ENCODE measurements at places on chromosomes 7 and 10.
A peak's percentile ranks its signal among the peaks of the same experiment; 100 is the strongest.

DNA sequence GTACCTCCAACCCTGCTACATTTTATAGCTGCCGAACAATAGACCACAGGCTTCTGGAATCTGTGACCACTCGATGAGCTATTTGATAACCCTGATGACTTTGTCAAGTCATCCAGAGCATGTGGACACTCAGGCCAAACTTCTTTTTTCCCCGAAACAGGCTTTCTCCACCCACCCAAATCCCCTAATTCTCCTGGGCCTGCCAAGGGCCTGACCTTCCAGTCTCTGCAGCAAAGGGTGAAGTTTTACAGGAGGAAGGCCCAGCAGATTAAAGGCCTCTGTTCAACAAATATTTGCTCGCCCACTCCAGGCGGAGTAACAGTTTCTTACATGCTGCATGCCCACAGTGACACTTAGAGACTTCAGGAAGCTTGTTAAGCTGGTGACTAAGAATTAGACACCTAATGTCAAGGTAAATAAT is 2.0 kb downstream of the JCAD start:
- DNase-seq: no peak

GRCh38 chr10:67492317-67493019 is 203.5 kb downstream of the CTNNA3 start:
- DNase-seq: no peak

- no peak for DNase-seq
Observed at GRCh38 chr10:71025535-71025934, 137.2 kb upstream of the PCBD1 start.

GRCh38 chr10:29514306-29514705 is 120.5 kb downstream of the SVIL start:
- DNase-seq: no peak

DNA sequence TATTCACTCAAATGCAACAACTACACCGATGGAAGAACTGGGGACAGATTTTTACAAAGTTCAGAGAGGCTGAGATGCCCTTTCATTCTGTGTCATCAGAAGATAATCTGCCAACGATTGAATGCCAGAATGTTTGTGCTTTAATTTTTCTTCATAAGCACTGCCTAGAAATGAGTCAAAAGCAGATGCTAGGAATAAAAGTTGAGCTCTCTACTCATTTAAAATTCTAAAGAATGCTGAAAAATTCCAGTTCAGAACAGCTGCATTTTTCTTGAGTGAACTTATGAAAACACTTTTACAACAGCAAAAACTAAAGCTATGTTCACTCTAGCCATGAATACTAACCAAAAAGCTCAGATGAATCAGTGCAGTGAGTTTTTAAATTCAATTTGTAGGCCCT is 22.3 kb upstream of the FAM133B start:
- peak; percentile 46 for DNase-seq

DNA sequence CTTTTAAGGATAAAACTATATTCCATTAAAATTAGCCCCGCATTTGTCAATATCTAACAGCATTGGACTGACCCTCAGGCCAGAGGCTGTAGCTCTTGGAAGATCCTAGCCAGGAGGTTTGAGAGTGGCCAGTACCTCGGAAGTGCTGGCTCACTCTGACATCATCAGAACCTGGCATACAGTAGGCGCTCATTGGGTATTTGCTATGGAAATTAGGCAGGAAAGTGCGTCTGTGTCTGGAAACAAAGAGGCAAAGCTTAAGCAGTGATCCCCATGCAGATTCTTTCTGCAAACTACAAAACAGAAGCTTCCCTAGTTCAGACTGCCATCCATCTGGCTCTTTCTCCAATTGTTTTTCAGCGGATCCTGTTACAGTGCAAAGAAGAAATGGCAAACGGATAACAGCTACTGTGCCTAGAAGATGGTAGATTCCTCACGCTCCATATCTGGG is 1.7 kb upstream of the PRKCQ start:
- no peak for DNase-seq

DNA sequence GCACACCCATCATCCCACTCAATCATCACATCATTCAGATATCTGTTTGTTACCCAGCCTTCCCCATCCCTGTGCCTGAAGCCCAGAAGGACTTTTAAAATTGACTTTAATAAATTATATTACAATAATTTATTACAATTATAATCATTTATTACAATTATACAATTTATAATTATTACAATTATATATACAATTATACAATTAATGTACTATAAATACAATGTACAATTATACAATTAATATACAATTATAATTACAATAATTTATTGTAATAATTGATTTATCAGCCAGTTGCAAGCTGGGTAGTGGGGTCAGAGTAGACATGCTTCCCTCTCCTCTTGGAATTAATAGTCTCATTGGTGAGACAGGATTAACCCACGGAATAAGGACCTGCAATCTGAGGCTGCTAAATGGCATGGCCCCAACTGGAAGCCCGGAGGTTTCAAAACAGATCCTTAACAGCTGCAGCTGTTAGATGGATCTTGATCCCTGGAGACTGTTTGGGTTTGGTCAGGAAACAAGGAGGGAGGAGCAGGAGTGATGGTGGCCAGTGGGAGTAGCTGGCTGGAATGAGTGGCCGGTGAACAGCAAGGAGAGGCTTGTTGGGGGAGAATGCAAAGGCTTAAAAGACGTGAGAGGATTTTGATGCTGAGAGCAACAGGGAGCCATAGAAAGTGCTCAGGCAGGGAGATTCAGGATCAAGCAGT is 402.8 kb upstream of the PODXL start:
- no peak for DNase-seq

DNA sequence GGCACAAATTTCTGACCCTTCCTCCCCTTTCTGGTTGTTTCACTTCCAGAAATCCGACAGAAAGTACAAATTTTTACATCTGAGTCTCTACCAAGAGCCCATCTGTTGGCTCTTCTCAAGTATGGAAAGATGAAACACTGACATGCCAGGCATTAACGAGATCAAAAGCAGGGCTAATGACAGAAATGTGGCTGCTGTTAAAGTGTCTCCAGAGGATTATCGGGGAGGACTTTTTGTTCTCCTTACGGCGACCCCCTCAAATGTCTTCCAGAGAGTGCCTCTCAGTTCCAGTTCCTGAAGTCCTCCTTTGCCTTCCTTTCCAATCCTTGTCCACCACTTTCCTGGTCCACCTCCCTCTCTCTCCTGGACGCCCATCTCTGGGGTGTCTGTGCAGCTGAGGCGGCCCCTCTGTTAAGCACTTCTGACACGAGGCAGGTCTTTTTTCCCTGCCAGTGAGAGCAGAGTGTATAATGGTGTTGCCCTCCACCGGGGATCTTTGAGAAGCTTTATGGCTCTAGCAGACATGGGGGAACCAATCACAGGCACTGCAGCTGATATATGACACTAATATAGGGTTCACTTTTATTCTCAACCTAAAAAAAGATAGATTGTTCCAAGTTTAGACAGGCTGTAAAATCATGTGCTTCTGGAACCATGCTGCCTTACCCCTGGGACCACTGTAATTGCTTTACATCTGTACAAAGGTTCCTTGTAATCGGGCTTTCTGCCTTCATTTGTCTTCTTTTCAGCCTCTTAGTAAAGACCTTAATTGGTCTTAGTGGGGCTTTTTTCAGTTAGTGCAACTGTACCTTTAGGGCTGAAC is 757.1 kb downstream of the AUTS2 start:
- DNase-seq: no peak

DNA sequence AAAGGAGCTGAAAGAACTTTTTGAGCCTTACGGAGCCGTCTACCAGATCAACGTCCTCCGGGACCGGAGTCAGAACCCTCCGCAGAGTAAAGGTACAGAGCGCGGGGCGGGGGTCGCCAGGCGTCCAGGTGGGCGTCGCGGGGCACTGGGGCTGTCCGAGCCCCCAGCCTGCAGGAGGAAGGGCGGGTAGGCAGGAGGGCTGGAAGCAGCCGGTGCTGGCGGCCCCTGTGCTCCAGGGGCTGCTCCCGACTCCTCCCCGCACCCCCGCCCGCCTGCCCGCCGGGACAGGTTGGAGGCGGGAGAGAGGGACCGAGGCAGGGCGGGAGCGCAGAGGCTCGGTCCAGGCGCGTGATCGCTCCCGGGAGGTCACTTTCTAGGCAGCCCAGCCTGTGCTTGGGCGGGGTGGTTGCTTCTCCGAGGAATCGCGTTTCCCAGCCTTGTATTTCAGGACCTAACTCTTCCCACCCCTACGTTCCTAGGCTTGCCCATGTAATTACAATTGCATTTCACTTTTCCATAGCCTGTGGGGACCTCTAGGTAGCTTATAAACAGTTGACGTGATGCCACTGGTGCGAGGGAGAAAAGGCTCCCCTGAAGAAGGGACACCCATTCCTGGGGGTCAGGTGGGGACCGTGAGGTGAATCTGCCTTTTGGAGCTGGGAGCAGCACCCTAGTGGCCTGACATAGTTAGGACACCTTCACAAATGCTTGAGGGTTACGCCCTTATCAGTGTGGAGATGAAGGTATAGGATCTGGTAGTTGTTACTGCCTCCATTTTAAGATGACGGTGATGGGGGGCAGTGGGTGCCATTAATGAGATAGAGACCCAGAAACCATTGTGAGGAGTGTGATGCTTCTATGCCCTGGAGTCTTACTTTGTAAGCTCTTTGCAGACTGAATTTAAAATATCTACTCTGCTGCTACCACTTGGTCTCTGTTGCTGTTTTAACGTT is 148.2 kb downstream of the CELF2 start:
- DNase-seq: no peak

DNA sequence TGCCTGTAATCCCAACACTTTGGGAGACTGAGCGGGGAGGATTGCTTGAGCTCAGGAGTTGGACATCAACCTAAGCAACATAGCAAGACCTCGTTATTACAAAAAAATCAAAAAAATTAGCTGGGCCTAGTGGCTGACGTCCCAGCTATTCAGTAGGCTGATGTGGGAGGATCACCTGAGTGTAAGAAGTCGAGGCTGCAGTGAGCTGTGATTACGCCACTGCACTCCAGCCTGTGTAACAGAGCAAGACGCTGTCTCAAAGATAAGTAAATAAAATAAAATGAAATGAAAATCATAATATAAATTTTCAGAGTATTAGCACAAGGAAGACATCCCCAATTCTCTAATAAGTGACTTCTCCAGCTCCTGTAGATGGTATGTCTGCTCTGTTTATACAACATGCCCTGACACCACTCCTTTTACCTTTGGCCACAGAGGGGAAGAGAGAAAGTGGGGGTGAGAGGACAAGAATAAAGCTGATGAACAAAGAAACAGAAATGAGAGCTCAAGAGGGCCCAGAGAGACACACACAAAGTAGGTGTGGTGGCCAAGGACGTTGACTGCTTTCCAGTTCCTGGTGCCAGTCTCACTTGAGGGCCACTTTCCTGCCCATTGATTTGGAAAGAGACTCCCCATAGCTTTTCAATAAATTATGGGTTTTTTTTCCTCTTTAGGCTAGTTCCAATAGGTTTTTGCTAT is 62.9 kb downstream of the PTTG1IP2 start:
- DNase-seq: no peak

- no peak for DNase-seq
Observed at GRCh38 chr10:121709675-121710073, 111.4 kb upstream of the FGFR2 start.

DNA sequence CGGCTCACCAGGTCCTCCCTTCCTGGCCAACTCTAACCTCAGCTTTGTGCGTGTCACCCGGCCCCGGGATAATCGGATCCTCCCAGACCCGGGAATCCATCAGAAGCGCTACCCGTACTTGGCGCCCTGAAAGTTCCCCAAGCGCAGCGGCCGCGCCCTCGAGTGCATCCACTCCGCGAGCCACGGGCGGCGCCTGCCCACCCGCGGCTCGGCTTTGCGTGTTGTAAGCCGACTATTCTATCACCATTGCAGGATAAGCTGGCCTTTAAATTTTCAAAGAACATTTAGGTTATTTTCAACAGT is 35.7 kb upstream of the EBLN1 start:
- no peak for DNase-seq

GRCh38 chr7:150453181-150453580 is 2.8 kb downstream of the GIMAP8 start:
- DNase-seq: no peak

DNA sequence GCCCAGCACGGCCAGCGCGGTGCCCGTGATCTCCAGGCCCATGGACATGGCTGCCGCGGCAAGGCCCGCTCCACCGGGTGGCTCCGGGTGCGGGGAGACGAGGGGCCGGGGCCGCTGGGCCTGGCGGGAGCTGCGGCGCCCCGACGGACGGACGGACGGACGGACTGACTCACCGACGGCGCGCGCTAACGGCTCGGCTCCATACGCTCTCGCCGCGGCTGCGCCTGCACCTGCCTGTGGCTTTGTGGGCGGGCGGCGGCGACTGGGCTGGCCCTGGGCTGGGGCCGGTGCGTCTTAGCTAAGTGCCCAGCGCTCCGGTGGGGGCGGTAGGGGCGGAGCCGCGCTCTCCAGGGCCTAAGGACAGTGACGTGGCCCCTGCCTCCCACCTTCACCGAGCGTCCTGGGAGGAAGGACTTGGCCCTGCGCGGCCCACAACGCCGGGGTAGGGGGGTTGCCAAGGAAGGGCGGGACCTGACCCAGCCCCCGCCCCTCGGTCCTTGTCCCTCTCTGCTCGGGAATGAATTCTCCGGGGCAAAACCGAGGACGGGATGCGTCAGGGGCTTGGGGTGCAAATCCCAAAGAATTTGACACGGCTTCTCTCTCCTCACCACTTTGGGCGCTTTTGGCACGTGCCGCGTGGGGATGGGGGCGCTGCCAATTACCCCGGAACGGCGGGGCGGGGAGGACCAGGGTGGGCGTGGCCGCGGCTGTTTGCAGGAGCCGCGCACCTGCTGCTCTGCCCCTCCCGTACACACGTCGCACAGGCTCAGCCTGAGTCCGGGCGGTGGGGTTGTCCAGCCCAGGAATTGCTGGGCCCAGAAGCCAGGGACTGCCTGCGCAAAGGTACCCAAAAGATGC is at the start of gene CLDN3:
CLDN3 (minus strand) TSS at position 269 of the 858 bp plus-strand sequence; CDS start at position 48, 221 bp downstream.
- DNase-seq: no peak

DNA sequence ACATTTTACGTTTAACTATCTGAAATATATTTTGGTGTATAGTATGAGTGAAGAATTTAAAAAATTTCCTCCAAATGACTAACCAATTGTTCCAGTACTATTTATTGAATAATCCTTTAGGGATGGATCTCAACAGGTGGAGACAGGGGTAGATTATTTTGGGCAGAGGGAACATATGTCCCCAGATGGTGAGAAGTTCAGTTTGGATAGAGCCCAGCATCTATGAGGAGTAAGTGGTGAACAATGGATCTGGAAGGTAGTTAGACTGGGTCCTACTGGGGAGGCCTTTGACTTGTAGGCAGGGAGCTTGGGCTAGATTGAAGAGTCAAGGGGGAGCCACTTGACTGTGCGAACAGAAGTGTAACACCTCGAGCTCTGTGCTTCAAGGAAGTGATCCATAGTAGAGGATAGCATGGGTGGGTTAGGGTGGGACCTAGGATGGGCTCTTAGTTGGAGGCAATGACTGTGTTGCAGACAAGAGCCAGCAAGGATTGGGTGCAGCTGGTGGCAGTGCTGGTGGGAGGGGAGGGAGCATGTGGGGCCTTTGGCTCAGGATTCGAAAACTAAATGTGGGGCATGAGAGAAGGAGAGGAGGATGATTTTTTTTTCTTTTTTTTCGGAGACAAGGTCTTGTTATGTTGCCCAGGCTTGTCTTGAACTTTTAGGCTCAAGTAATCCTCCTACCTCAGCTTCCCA is 3.9 kb upstream of the PURB start:
- no peak for DNase-seq

DNA sequence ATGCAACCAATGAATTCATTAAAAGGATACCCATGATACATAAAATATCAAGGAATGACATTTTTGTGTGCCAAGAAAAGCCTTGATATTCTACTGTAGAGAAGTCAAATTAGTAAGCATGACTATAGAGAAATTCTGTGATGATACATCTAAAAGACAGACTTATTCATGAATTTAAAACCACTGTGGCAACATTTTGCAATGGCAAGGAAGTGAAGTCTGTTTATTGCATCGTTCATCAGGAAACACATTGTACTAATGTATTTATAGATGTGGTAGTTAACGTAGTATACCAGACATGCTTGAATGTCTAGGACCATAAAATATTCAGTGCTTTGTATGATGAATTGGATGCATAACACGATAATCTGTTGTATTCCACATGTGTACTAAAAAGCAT is 9.3 kb upstream of the CLEC5A start:
- DNase-seq: no peak
